NCI-H1436 (cell line): ENCODE measurements at places on chromosomes 7 and 10.
A peak's percentile ranks its signal among the peaks of the same experiment; 100 is the strongest.

GRCh38 chr10:42937649-42938180, 139.2 kb upstream of the RET start:
- no peak for DNase-seq

DNA sequence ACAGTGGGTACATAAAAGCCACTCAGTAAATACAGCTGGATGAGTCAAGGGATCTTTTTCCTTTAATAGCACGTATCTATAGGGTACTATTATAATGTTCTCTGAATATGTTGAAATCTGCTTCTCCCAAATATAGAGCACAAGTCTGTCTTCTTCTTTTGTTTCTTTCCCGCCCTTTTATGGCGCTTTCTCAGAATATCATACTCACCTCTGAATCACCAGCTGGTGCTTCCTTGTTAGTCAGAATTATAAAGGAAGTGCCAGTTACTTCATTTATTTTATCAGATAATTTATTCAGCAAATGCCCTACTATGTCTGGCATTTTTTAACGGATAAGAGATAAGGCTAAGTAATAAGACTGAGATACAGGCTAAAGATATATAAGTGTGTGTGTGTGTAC, 772.9 kb downstream of the SORCS3 start:
- DNase-seq, result no peak

DNA sequence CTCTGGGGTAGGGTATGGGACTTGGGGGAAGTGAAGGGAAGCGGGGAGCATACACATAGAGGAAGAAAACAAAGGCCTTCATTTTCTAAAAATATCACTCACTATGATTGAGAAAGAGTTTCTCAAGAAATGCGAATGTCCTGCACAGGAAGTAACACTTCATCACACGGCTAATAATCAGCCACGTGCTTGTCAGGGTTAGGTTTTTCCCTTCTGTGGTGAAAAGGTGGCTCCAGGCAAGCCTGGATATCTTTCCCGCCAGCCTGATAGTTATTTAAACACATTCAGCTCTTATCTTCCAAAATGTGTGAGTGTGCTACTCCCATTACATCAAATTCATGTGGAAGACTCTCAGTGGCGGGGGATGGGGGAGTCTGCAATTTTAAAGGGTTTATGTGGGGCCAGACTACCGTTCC, 166.4 kb upstream of the ADO start:
- no peak for DNase-seq

- no peak for DNase-seq
Measured at GRCh38 chr7:80312139-80312661, 177.6 kb downstream of the GNAI1 start.

DNA sequence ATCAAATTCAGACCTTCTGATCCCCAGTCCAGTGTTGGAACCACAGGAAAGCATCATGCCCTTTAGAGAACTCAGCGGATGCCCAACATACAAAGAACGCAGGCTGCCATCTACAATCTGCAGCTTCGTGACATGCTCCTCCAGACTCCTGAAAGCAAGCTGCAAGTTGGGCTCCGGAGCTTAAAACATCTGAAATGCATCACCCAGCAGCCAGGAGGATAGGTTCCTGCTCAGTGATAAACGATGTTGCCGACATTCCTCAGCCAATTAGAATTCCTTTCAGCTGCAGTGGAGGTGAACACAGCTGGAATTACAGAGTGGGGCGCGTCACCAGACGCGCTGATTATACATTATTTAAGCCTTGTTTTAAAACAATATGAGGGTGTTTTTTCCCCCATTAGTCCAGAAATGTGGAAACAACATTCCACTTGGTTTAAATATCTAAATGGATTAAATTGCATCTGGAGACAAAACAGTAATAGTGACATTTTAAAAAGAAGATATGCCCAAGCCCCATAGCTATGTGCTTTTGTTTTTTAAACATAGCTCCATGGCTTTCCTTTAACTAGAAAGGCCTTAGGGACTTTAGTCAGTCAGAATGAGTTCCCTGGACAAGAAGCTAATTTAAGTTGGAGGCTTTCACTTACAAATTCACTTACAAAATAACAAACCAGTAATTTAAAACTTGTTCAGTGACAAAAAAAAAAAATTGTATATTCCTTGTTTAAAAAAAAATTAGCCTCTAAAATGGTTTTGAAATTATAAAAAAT, 6.3 kb downstream of the SMURF1 start:
- no peak for DNase-seq

- DNase-seq, result no peak
Measured at GRCh38 chr7:26593393-26593792, 271.0 kb downstream of the SKAP2 start.

DNA sequence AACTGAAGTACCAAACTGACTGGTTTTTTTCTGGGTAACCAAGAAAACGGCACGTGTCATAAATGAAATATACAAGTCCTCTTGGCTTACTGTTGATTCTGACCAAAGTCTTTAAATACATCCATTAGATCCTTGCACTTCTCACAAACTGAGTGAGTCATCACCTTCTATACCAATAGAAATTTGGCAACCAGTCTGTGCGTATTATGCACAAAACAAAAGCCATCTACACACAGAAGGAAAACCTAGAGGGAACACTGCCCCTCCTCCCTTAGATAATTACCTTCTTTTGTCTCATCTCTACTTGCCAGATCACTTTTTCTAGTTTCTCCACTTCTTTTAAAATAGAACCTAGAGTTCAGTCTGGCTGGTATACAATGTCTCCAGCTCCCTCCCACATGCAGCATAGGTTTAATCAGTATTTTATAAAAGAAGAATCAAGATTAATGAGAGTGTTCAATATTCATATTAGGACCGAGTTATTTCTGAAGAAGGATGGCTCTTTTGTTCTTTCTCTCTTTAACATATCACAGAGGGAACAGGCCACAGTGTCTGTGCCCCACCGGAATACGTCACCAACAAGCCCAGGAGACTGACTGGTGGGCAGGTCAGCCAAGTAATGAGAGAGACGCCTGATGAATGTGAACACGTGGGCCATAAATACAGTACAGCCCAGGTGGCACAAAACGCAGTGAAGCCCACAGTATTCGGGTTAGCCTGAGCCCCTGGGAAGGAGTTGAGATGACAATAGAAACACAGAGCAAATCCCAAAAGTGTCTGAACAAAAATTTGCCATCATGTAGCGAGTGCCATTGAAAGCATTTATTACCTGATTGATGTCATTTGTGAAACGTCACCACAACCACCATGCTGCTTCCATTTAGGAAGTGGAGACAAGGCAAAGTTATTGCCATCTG, 91.3 kb downstream of the KIAA1549 start:
- peak; percentile 67 for DNase-seq

DNA sequence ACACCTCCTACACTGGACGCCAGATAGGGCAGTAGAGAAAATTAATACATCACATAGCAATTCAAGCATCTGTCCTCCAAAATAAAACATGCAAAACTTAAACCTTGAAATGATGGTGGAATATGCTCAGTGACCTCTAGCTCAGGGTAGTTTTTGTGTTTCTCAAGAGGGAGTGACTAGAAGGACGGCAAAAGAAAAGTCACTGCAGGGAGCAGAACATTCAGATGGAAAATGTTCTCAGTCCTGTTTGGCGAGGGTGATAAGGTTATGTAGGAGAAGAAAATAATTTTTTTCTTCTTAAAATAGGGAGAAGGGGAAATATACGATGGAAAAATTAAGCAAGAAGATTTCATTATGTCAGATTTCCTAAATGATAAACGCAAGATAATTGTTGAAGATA, 50.9 kb downstream of the APBB1IP start:
- no peak for DNase-seq

- DNase-seq, result no peak
Measured at GRCh38 chr7:4519819-4520520, 162.1 kb upstream of the FOXK1 start.

DNA sequence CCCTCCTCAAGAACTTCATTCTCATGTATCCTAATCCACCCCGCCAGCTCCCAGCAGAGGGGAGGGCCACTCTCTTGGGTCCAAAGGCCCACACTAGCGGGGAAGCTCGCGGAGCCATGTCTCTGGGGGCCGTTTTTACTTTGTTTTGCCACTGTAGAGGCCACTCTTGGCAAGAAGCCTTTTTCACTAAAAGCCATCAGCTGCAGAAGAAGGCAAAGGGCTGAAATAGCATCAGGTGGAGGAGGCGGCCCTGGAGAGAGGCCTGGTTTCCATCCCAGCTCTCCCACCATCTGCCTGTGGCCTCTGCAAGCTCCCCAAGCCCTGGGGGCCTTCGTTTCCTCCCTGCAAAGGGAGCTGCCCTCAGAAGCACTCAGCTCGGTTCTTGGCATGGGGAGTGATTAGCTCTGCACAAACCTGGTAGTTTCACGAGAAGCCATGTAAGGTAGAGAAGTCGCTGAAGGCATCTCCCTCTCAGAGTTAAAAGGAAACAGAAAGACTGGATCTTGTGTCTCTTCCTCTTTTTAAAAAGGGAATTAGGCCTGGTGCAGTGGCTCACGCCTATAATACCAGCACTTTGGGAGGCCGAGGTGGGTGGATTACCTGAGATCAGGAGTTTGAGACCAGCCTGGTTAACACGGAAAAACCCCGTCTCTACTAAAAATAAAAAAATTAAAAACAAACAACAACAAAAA, 70.3 kb downstream of the PARP12 start:
- peak; percentile 46 for DNase-seq

DNA sequence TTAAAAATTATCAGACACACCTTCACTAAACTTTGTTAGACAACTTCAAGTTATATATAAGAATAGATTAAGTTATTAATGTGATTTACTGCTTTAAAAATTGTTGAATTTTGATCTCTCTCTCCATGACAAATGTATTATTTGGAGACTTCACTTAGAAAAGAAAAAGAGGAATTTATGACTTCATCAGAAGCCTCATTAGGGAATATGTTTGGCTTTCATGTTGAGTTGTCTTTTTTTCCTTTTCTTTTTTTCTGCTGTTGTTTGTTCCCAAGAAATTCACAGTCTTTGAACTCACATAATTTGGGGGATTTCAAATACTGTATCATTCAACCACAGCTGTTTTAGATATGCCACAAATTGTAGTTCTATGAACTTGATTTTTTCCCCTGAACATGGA, 149.5 kb downstream of the PPP1R9A start:
- DNase-seq, result no peak

DNA sequence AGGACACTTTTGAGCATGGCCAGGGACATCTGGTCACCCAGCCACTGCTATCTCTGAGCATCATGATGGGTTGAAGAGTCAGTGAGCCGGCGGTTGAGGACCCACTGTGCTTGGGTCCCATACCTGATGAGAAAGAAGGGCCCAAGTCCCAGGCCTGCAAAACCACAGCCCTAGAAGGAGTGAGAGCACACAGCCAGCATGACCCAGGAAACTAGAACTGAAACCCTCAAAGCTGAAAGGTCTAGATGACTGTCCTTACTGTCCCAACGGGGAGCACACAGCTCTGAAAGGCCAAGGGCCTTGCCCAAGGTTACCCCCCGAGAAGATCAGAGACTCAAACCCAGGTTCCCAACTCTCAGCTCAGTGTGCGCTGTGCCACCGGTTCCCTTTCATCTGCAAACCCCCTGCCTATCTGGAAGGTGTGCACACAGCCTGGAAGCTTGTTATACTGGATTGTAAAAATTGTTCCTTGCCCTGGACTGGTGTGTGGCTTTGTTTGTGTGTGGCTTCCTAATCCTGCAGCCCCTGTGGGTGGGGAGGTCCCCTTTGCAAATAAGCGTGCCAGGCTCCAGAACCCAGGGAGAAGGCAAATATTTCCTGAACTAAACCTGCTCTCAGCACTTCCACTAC, 22.6 kb upstream of the PSAP start:
- no peak for DNase-seq

DNA sequence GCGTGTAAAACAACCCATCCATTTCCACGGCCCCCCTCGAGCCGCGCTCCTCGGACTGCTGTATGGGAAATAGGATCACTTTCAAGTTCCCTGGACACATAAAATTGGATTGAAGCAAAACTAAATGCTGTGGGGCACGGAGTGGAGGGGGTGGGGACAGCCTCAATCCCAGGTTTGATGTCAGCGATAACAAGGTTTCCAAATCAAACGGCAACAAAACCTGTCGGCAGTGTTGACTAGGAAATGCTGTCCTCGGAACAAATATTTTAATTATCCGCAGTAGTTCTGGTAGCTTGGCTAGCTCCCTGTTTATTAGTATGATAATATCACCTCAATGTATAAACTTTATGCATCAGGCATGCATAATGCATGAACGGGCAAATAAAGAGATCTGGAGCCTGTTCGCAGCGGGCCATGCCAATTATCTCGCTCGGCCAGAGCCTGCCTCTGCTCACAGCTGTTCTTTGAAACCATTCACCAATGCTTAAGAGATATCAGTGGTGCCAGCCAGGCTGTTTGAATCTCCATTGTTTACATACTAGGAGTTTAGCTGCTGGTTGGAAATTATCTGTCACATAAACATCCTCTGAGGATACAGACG, 161.1 kb downstream of the PAXIP1 start:
- DNase-seq, result peak; percentile 17

- DNase-seq, result no peak
Measured at GRCh38 chr10:16848562-16849154, 31.4 kb upstream of the RSU1 start.

- DNase-seq, result no peak
Measured at GRCh38 chr10:103654925-103655324, 161.4 kb downstream of the NEURL1 start.

- no peak for DNase-seq
Measured at GRCh38 chr7:106050746-106051117, 61.4 kb downstream of the SYPL1 start.

DNA sequence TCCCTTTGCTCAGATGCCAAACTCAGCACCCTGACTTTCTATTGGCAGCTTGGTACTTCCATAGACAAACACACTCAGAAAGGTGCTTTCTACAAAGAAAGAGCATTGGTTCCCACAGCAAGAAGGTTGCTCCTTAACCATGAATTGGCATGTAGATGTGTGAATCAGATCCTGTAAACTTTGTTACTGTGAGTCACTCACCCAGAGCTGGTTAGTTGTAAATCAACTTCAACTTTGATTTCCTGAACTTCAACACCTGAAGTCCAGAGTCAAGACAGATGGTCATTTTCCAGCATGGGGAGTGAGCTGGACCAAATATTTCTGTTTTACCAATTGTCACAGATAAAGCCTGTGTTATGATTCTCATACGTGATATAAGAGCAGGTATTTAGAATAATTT, 797.2 kb downstream of the TNS3 start:
- no peak for DNase-seq
